ENCODE measurements at places on chromosomes 7 and 10. TPM values are rescaled to one million over a fixed set of nuclear protein-coding genes. Genes with fewer than 3 reads are reported as not detected.

DNA sequence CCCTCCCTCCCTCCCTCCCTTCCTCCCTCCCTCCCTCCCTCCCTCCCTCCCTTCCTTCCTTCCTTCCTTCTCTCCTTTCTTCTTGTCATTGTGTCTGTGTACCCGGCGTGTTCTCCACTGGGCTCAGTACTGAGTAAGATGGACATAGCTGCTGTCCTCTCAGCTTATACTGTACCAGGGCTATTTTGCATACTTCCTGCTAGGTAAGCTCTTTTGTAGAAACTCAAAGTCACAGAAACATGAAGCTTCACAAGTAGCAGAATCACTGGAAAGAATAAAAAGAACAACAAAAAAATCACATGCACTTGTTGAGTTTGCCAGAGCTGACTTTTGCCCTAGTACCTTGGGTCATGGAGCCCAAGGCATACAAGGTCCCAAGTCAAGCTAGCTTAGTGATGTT is 125.7 kb downstream of the PLPP4 start:
- DNase-seq: no peak
- no peak overlapping the region for H3K27ac ChIP-seq
- H3K36me3 ChIP-seq: no peaks in the 10 kb centered on the region
- no peaks in the 10 kb centered on the region for H3K4me1 ChIP-seq
- H3K4me3 ChIP-seq: no peak overlapping the region

GRCh38 chr10:34746094-34746493 is 69.0 kb downstream of the PARD3 start:
- no peaks in the 10 kb centered on the region for H3K36me3 ChIP-seq
- no peak overlapping the region for H3K27ac ChIP-seq
- no peak overlapping the region for H3K4me3 ChIP-seq
- no peaks in the 10 kb centered on the region for H3K27me3 ChIP-seq
- H3K4me1 ChIP-seq: peaks cover 7% of the 10 kb centered on the region

- no peak for DNase-seq
- no peak overlapping the region for H3K27ac ChIP-seq
- H3K4me1 ChIP-seq: peaks cover 35% of the 10 kb centered on the region
- no peaks in the 10 kb centered on the region for H3K36me3 ChIP-seq
- H3K27me3 ChIP-seq: no peaks in the 10 kb centered on the region
Observed at GRCh38 chr7:116967983-116968382, 14.7 kb downstream of the ST7 start.

- no peaks in the 10 kb centered on the region for H3K27me3 ChIP-seq
- H3K4me1 ChIP-seq: no peaks in the 10 kb centered on the region
- no peaks in the 10 kb centered on the region for H3K36me3 ChIP-seq
- H3K27ac ChIP-seq: no peak overlapping the region
- no peak for DNase-seq
- no peak overlapping the region for H3K4me3 ChIP-seq
Observed at GRCh38 chr10:51014680-51015389, 59.5 kb upstream of the PRKG1 start.

- H3K4me3 ChIP-seq: no peak overlapping the region
- H3K27me3 ChIP-seq: no peaks in the 10 kb centered on the region
- no peaks in the 10 kb centered on the region for H3K36me3 ChIP-seq
- H3K4me1 ChIP-seq: no peaks in the 10 kb centered on the region
Observed at GRCh38 chr10:20622531-20623211, 274.4 kb downstream of the NEBL start.

The HYAL4 gene
- total RNA-seq: not detected

The TRA2A gene
- total RNA-seq: 82.6 TPM

The JAKMIP3 gene
- total RNA-seq: 0.47 TPM
